Calu3 (cell line): ENCODE measurements at places on chromosomes 2 and 18. TPM values are rescaled to one million over a fixed set of nuclear protein-coding genes. Genes with fewer than 3 reads are reported as not detected.

The ZNF513 gene
- total RNA-seq = 10.6 and 13.1 TPM in 2 replicates

GRCh38 chr2:104504331-104505073 lies 349.4 kb upstream of the POU3F3 start:
- no peak for DNase-seq

- DNase-seq = no peak
Measured at GRCh38 chr2:181458871-181459270, 1.7 kb downstream of the ITGA4 start.

GRCh38 chr2:37827911-37828511 lies 97.1 kb upstream of the RMDN2 start:
- DNase-seq = no peak

- no peak for DNase-seq
Measured at GRCh38 chr2:29006092-29006979, 25.2 kb downstream of the TOGARAM2 start.

DNA sequence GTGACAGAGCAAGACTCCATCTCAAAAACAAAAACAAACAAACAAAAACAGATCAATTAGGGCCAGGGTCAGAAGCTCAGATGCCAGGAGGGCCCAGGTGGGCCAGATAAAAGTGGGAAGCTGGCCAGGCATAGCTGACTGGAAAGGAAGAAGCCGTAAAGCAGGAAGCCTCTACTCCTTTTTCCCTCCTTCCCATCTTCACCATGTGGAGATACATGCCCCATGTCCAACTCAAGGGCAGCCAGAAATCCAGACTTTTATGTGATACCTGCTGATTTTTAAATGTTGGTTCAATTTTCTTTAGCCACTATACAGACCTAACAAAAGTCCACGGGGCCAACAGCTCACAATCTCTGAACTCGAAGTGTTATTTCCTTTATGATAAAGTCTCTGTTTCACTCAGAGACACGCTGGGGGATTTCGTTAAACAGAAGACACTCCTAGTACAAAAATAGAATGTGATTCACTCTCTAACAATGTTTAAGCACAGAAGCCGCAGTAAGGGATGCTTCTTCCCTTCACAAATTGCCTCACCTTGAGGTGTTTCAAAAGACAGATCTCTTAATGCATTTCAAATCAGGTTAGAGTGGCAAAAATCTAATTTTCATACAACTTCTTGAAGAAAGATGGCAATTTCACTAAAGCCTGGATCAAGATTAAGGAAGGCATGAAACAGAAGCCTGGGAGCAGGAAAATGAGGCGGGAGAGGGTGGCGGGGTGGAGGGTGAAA lies 14.0 kb downstream of the TMEM247 start:
- DNase-seq = no peak

The SLC40A1 gene
- 37.6 and 49.6 TPM in 2 replicates for total RNA-seq

DNA sequence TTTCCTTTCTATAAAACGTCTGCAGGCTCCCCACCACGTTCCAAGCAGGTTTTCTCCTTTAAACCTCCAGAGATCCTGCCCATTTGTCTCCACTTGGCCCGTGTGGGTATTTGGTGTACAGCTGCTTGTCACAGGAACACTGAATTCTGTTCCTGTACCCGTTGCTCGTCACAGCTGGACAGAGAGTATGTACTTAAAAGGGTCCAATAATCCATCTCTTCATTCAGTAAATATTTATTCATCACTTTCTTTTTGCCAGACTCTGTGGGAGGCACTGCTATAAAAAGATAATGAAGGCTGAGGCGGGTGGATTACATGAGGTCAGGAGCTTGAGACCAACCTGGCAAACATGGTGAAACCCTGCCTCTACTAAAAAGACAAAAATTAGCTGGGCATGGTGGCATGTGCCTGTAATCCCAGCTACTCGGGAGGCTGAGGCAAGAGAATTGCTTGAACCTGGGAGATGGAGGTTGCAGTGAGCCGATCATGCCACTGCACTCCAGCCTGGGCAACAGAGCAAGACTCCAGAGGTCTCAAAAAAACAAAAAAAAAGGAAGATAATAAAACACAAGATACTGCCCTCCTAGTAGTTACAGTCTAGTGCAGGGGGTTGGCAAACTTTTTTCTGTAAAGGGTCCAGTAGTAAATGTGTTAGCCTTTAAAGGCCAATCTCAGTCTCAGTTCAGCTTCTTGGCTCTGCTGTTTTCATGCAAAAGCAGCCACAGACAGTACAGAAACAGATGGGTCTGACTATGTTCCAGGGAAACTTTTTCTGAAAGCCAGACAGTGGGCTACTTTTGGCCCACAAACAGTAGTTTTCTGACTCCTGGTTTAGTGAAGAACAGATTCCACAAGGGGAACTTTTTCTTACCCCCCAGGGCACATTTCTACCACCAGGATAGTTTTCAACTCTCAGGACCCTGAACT lies 309.9 kb upstream of the RAB12 start:
- DNase-seq = no peak

DNA sequence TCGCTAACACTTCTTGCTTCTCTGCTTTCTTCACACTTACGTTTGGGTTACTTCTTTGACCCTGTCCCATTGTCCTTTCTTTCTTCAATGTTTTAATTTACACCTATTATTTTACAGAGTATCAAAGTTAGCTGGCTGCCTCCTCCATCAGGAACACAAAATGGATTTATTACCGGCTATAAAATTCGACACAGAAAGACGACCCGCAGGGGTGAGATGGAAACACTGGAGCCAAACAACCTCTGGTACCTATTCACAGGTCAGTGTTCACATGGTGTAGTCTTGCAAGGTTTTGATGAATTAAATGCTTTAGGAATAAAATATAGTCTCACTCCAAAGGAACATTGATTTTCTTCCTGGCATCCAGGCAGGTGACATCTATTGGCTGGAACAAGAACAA lies 919.0 kb downstream of the MBD2 start:
- no peak for DNase-seq

DNA sequence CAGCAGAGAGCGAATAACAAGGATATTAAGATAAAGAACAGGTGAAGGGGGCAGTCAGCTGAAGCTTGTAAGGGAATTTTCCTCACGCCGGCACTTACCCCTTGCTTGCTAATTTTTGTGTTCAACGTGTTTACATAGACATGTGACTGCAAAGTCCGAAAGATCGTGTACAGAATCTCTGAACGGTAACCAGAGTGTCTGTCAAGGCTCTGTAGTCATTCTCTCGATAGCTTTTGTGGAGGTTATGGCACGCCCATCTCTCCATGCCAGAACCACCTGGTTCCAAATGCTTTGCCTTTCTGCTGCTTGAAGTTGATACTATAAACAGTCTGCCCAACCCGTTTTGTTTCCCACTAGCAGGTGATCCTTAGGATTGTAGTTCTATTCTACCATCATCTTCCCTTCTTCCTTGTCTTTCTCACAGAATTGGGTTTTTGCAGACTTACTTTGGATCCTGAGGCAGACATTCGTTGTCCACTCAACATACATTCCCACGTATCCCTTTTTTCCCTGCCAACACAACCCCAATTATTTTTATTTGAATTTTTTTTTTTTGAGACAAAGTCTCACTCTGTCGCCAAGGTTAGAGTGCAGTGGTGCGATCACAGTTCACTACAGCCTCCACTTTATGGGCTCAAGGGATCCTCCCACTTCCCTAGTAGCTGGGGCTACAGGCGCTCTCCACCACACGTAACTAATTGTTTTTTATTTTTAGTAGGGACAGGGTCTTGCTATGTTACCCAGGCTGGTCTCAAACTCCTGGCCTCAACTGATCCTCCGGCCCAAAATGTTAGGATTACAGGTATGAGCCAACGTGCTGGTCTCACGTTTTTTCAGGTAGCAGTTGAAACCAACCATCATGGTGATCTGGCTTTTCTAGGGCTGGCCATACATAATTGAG lies 1.3 kb upstream of the USP34 start:
- DNase-seq = no peak

- DNase-seq = no peak
Measured at GRCh38 chr2:10048501-10049171, 5.3 kb downstream of the KLF11 start.

DNA sequence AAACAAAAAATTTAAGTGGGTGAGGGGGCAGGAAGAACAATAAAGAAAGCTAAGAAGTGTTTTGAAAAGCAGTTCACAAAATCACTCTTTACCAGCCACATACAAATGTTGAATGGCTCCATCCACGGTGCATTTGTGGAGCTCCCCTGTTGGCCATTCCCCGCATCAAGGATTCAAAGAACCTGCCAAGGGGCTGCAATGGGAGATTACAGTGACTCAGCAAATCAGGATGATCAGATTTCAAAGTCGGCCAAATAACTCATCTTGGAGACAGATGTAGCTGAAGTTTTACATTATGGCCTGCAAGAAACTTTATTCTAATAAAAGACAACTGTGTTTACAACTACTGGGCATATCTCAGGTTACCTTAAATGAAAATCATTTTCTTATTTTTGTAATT lies 26.9 kb downstream of the COL4A3 start:
- no peak for DNase-seq
